GM13977 (cell line): ENCODE measurements at places on chromosomes 5 and 9.
A peak's percentile ranks its signal among the peaks of the same experiment; 100 is the strongest.

- DNase-seq, result peak; percentile 60
Measured at GRCh38 chr9:113219969-113220368, 1.1 kb downstream of the FKBP15 start.

GRCh38 chr9:91075279-91075678, 273.7 kb downstream of the SYK start:
- no peak for DNase-seq

DNA sequence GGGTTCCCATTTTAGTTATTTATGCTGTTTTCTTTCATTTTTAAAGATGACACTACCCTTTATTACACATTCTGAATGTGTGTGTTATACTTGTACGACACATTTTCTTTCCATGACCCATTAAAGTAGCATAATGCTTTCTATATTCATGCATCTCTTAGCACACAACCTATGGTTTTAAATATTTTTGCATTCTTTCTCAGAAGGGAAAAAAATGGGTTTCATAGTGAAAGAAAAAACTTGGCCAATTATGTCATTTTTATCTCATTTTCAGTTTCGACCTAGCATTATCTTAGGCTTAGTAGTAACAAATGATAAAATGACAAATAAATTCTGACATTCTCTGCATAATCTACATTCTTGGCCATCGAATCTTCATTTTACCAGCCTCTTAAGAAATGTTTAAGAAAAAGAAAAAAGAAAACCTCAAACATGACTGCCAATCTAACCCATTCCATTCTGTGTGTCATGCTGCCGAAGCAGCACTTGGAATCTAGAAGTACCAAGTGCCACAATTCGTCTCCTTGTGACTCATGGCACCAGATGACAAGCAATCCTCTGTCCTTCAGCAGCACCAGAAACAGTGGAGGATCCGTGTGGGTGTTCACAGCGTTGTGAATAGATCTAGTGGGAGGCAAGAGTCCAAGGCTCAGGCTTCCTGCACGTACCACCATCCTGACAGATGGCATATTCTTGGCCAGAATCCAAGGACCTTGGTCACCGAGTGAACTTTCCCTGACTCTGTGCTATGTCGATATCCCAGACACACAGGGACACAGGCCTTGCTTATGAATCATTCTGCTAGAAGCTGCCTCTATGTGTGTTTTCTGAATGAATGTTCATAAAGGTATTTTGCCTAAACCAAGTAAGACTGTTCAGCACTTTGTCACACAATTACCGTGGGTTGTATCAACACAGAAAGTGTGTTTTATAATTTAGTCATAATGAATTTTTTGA, 502.7 kb downstream of the NR2F1-AS1 start:
- DNase-seq, result peak; percentile 3

GRCh38 chr5:153711755-153712154, 221.3 kb downstream of the GRIA1 start:
- no peak for DNase-seq

GRCh38 chr9:120885958-120886357, 9.0 kb upstream of the PHF19 start:
- DNase-seq, result no peak

DNA sequence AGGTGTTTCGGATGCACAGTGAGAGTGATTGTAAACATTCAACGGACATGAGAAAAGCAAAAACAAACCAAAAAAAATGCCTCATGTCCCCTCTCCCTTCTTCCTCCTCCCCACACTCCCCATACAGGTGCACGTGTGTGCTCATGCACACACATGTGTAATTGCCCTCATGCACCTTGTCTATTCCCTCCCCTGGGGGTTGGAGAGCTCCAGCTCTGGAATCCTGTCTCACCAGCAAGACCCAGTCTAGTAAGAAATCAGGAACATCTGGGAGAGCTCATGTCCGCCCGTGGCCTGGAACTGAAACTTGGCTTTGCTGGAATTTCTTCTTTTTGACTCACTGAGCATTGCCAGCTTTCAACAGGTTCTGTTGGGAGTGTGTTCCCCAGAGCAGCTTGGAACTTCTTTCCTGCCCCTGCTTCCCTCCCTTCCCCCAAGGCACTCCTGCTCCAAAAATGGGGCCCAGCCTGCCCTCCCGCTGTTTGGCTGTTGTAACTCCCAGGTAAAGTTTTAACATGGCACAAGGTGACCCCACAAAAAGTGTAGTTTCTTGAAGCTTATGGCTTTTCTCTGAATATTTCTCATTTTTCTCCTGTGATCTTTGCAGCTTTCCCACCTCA, 190.1 kb downstream of the NR3C1 start:
- no peak for DNase-seq

DNA sequence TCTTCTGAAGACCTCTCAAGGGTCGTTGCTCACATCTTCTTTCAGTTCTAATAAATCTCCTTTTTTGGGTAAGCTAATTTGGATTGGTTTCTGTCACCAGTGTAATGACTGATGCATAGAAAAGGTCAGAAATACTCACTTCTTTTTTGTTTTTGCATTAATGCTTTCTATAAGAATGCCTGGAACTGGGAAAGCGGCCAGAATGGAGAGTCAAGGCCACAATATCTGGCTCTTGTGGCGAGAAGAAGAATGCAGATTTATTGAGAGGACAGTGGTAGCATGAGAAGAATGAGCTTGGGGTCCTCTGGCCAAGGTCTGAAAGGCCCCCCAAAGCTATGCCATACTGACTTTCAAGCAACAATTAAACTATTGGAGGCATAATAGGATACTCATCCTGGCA, 88.0 kb upstream of the SLC12A2 start:
- DNase-seq, result no peak
